PC-9 (cell line): ENCODE measurements at places on chromosomes 12 and 14.
A peak's percentile ranks its signal among the peaks of the same experiment; 100 is the strongest.

DNA sequence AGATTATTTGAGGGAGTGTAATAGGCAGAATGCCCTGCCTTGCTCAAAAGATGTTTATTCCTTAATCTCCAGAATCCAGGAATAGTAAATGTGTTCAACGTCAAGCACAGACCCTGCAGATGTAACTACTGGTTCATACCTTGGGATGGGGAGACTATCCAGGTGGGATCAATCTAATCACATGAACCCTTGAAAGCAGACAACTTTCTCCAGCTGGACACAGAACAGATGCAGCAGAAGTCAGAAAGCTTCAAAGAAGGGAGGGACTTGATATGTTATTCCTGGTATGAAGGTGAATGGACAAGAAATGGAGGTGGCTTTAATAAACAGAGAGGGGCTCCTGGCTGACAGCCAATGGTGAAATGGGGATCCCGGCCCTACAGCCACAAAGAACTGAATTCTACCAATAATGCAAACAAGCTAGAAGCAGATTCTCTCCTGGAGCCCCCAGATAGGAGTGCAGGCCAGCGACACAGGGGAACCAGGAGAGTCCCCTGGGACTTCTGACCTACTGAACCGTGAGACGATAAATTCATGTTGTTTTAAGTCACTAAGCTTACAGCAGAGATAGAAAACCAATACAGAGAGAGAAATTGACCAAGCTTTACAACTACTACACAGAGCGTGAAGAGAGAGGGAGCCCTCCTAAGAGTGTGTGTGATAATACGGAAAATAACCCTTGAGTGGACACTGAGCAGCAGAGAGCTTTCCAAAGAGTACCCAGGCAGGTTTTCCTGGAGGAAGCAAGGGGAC, 133.5 kb upstream of the TMEM132C start:
- no peak for DNase-seq

- DNase-seq = no peak
Observed at GRCh38 chr12:63170321-63170720, 19.3 kb upstream of the AVPR1A start.

- DNase-seq = no peak
Observed at GRCh38 chr12:78886719-78887407, 22.3 kb downstream of the SYT1 start.

DNA sequence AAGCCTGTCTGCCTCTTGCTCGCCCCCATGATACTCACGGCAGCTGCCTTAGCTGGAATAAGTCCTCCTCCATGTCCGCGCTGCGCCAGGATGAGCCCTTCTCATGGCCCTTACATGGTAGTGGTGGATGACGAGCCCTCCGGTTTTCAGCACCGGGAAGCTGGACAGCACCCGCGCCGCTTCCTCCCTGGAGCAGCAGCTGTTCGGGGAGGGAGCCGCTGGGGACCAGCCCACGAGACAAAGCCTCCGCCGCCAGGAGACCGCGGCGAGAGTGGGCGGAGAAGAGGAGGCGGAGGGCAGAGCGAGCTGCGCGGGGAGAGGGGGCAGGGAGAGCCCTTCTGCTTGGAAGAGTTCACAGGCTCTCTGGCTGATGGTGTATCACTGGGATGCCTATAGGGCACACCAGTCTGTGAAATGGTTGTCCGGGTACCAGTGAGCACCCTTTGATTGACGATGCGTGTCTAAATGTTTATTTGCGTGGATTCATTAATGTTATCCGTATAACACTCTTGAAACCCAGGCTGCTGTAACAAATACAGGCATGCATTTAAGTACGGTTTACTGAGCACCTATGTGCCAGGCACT, at the start of gene SVOP:
Gene SVOP (minus strand): TSS at position 273 of the 585 bp plus-strand sequence. CDS start 200 bp downstream, at position 73.
- peak; percentile 61 for DNase-seq

DNA sequence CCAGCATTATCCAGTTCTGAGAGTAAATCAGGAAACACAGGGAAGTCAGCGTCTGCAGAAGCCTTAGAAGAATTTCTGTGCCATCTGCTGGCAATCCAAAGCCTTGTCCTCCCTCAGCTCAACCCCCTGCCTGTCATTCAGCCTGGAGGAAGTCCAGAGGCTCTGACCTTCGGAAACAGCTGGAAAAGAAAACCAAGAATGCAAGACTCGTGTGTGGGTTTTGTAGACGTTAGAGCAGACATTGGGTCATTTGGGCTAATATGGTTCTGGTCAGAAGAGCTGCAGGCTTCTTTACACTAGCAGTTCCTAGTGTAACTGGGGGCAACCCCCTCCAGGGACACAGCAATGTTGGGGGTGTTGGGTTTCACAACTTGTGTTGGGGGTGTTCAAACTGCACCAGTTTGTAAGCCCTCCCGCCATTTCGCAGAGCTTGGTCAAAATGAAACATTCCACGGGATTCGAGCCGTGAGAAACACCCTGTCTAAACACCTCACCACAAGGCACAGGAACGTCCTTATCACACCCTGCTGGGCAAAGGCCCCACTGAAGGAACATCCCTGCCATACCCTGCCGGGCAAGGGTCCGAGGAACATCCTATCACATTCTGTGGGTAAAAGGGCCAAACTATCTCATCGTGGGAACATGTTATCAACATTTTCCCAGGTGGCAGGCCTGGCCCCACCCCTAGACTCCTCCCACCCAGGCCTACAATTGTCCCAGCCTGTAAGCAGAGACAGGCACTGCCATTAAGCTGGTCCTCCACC, 21.0 kb upstream of the SERPINA4 start:
- DNase-seq = no peak

DNA sequence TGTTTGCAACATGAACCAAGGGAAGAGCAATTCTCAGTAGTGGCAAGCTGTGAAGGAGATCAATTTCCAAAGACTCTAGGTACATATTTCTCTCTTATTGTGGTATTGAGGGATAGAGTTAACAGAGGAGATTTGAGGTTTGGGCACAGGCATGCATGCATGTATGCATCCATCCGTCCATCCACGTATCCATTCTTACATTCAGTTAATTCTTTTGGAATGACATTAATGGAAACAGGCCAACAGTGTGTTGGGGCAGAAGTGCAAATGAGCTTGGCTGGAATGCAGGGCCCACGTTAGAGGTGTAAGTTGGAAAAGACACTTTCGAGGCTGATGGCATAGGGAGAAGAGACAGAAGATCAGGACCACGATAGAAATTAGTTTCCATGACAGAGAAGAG, 216.9 kb upstream of the PELI2 start:
- no peak for DNase-seq

DNA sequence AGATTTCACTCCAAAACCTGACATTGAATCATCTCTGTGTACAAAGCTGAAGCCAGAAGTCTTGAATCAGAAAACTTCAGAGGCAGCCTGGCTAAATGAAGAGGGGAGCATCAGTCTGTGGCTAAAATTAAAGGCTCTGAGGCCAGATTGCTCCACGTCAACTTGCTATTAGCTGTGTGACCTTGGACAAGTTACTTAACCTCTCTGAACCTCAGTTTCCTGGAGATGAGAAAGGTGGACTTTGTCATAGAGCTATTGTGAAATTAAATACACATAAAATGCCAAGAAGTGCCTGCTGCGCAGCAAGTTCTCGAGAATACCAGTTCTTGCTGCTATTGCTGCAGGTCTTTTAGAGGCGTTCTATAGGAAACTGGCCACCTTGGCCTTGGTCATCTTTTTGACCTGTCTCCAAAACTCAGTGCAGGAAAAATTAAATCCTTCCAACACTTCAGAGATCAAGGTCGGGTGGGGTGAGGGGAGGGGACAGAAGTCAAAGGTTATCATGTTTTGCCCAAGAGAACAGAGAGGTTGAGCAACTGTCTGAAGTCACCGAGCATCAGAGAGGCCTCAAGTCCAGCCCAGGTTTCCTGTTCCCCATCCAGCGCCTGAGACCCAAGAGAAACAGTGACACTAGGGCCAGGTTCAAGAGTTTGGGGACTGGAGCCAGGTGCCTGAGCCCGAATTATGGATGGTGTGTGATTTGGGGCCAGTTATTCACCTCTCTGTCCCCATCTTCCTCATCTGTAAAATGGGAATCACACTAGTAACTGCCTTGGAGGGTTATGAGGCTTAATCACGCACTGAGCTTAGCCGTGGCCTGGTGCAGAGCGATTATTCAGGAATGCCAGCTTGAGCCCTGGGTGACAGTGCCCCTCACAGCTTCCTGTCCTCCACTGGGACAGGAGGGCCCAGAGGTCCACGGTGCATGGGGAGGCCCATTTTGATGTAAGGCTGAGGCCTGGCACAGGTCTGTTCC, 1.1 kb downstream of the SERPINA1 start:
- no peak for DNase-seq
